HCT116 (cell line): ENCODE measurements at places on chromosomes 4 and X.
A peak's percentile ranks its signal among the peaks of the same experiment; 100 is the strongest.

- no peak for DNase-seq
Observed at GRCh38 chrX:47482065-47482511, 934 bp downstream of the ZNF41 start.

DNA sequence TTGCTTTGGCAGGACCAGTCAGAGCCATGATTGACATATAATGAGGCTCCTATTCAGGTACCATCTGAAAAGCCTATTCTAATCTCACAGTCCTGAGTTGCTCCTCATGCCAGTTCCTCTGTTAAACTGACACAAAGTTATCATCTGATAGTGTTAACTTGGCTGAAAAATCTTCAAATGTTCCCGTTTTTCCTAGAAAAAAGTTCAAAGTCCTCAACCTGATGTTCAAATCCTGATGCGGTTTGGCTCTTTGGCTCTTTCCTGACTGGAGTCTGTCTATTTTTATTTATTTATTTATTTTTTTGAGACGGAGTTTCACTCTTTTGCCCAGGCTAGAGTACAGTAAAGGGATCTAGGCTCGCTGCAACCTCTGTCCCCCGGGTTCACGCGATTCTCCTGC lies 244.2 kb downstream of the ANKRD50 start:
- no peak for DNase-seq

- DNase-seq: peak; percentile 3
Observed at GRCh38 chr4:89221167-89221867, 86.3 kb downstream of the GPRIN3 start.

GRCh38 chr4:28490669-28491068 lies 1630.0 kb downstream of the STIM2 start:
- DNase-seq: no peak

GRCh38 chr4:109406337-109406931 lies 27.2 kb upstream of the SEC24B start:
- peak; percentile 59 for DNase-seq

- DNase-seq: no peak
Observed at GRCh38 chr4:120052856-120053255, 13.8 kb downstream of the MAD2L1 start.

GRCh38 chr4:22201256-22201655 lies 252.7 kb upstream of the KCNIP4 start:
- no peak for DNase-seq

DNA sequence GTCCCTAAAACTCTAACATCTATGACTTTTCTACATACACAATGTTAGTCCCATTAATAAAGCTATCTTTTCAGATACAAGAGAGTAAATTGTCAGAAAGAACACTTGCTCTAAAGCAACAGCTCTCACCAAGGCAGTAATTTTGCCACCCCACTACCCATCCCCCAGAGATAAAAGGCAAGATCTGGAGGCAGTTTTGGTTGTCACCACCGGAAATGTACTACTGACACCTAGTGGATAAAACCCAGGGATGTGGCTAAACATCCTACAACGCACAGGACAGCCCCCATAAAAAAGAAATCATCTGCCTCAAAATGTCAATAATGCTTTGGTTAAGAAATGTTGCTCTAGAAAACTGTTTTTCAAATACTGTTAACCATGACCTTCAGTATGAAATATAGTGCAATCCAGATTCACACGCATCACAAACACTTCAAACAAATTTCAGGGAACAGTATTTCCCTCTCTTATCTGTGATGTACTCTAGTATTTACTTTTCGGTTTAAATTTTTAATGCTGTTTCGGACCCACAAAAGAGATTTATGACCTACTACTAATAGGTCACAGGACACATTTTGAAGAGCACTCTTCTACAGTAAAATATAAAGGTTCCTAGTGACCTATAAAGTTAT lies 5.1 kb downstream of the FBXL5 start:
- peak; percentile 45 for DNase-seq
